ENCODE measurements at places on chromosomes 2 and 18.
A peak's percentile ranks its signal among the peaks of the same experiment; 100 is the strongest.

DNA sequence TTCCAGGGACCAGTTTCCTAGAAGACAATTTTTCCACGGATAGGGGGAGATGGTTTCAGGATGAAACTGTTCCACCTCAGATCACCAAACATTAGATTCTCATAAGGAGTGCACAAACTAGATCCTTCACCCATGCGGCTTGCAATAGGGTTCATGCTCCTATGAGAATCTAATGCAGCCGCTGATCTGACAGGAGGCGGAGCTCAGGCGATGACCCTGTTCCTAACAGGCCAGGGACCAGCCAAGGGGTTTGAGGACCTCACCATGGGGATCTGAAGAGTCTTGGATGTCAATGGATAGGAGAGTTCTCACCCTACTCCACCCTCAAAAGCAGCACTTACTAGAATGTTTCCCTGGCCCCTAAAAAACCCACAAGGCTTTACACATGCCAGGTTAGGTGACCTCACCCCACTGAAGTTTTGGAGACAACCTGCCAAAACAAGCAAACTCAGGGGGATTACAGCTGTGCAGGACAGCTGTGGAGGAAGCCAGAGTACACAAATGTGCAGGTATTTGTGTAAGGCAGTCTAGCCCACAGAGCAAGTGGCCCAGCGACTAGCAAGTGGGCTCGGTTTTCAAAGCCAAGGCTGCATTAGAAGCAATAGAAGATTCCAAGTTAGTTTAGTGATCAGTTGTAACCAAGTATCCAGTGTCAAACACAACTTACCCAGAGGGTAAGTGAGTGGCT lies 3.9 kb downstream of the EVA1A start:
- no peak for DNase-seq

DNA sequence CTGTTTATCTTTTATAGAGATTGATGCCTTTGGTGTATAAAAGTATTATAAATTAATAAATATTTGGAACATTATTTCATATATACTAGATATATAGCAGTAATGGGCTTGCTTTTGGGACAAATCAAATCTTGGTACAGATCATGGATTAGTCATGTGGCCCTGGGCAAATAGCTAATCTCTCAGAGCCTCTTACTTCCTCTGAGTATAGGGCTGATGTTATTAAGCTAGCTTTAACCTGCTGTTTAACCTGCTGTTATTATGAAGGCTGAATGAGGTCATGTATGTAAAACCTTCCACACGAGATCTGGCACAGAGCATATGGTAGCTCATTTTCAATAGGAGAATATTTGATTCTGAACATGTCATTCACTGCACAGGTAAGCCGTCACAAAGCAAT lies 5.7 kb downstream of the ITGB6 start:
- no peak for DNase-seq

GRCh38 chr2:86617153-86617552 lies 6.5 kb downstream of the RNF103 start:
- DNase-seq = no peak

DNA sequence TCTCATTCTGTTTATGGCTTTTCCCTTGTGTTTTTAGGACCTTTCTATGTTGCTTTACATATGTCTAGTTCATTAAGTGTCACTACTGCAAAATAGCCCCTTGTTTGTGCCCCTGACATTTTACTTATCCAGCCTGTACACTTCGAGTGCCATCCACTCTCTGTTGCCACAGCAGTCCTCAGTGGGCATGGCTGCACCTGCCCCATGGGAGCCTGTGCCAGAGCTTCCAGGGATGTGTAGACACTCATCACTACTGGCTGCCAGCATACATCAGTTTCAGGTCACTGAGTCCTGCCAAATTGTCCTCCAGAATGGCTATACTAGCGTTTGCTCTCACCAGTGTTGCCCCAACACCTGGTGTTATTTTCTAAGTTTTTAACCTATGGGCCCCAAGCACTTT lies 80.4 kb downstream of the ARMC9 start:
- DNase-seq = no peak

GRCh38 chr2:136248242-136248641 lies 130.3 kb upstream of the CXCR4 start:
- no peak for DNase-seq

DNA sequence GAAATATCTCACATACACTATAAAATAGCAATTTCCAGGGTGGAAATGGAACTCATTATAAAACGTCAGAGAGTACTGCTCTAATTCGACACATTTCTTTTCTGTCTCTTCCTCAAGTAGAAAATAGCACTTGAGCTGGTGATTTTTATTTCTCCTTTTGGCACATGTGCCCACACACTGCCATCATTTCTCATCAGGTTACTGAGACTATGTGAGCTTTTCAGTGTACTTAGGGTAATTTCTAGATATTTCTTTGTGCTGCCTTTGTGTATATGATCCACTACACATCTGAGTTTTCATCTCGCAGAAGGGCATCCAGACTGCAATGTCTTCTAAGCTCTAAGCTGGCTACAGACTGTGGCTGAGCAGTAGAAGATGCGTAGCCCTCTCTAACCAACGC lies 62.1 kb upstream of the PGAP1 start:
- no peak for DNase-seq

GRCh38 chr18:36155851-36156757 lies 26.4 kb downstream of the ELP2 start:
- no peak for DNase-seq

GRCh38 chr2:59308108-59308507 lies 1067.0 kb upstream of the FANCL start:
- DNase-seq = no peak

- peak; percentile 14 for DNase-seq
Observed at GRCh38 chr18:5475267-5475666, 68.5 kb downstream of the EPB41L3 start.

DNA sequence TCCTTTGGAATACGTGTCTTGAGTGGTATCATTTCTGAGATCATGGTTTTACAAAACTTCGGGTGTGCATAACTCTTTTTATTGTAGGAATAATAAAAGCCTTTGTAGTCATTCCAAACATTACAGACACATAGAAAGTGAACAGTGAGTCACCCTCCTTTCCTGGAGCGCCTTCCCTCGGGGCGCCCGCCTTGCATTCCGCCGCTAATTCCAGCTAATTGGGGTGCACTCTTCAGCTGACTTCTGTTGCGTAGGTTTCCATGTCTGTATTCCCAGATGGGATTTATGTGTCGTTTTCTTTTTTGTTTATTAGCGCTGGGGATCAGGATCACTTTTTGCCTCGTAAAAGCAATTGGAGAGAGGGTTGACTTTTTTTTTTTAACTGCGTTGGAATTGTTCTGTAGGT lies 18.7 kb downstream of the SH3BP4 start:
- DNase-seq = no peak

- no peak for DNase-seq
Observed at GRCh38 chr2:214533541-214533940, 122.7 kb downstream of the VWC2L start.

- DNase-seq = no peak
Observed at GRCh38 chr2:197264332-197264731, 46.2 kb downstream of the ANKRD44 start.

- DNase-seq = peak; percentile 59
Observed at GRCh38 chr2:102226612-102227391, 40.0 kb downstream of the IL1RL2 start.

- no peak for DNase-seq
Observed at GRCh38 chr2:70509565-70509964, 44.1 kb downstream of the TGFA start.

GRCh38 chr2:3646446-3646845 lies 11.6 kb upstream of the ALLC start:
- DNase-seq = no peak

DNA sequence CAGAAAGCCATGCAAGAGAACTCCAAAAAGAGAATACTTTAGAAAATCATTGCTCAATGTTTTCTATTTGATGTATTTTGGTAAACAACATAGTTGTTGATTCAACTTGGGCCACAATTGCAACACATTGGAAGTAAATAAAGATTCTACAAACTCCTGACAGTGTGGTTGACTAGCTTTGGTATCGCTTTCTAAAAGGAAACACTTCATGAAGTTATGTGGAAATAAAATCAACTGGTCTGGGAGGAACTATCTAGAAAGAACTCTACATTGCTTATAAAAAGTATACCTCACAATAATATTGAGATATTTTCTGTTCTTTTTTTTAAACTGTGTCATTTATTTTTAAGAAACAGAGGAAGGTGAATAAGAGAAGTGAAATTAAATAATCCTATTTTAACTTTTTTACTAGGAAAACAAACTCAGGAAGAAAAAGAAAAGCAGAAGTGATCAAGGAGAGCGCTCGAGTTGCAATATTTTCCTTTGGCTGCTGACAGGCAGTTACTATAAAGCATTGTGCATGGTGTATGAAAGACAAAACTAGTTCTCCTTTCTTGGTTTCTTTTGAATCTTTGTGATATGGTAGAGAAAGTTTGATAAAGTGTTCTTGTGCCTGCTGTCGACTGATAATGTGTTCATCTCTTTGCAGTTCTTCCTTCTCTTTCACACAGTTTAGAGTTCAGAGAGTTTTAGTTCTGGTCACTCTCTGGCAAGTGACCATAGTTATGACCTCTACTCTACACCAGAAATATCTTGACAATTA lies 3.0 kb downstream of the DHRS9 start:
- DNase-seq = no peak

DNA sequence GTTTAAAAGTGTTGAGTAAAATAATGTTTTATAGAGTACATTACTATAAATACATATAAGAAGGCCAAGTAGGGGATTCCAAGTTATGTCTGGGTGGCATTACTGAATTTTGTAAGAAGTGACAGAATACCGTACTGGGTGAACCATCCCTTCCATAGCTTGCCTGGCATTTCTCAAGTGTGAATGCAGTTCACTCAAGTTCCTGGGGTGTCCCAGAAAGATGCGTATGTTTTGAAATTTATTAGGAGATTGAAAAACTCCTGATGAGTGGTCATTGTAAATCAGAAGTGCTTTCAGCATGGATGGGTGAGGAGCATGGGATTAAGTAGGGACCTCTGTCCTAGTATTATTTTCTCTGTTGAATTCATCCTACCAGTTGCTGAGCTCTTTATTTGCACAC lies 103.2 kb downstream of the VAPA start:
- DNase-seq = no peak

- no peak for DNase-seq
Observed at GRCh38 chr18:24535527-24536295, 75.3 kb downstream of the HRH4 start.

DNA sequence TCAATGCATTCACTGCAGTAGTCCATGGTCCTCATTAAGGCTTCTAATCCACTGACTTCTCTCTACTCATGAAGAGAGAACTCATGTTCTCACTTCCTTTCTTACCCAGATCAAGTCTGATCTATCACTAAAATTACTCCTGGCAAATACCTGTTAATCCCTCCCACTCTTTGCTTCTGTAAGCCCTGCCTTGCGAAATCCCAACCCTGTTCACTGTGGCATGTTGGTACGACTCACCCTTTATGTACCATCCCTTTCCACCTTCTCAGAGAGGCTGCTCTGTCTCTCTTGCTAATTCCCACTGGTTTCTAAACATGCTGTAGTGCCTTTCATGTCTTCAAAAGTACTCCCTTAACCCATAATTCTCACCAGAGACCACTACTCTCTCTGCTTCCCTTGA lies 272.2 kb upstream of the ACVR2A start:
- DNase-seq = no peak

GRCh38 chr2:144548532-144549191 lies 28.7 kb upstream of the ZEB2 start:
- no peak for DNase-seq

- peak; percentile 85 for DNase-seq
Observed at GRCh38 chr18:36296650-36297416, 680 bp upstream of the FHOD3 start.

GRCh38 chr2:120589771-120590608 lies 145.7 kb upstream of the GLI2 start:
- no peak for DNase-seq

DNA sequence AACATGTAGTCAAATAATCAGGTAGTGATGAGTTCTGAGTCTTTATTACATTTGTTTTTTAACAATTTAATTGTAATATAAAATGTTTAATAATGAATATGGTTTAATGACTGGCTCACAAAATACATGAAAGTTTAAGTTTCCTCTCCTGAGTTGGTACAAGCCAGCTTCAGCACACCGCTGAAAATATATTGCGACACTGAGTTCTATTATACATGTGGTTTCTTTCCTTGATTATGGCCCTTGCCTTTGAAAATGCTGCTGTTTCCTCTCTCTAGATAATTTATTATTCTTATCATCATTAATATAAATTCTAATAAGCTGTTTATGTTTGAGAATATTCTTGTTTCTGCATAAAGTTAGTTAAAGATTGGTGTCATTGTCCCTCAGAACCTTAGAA lies 249.3 kb downstream of the PARD3B start:
- no peak for DNase-seq

DNA sequence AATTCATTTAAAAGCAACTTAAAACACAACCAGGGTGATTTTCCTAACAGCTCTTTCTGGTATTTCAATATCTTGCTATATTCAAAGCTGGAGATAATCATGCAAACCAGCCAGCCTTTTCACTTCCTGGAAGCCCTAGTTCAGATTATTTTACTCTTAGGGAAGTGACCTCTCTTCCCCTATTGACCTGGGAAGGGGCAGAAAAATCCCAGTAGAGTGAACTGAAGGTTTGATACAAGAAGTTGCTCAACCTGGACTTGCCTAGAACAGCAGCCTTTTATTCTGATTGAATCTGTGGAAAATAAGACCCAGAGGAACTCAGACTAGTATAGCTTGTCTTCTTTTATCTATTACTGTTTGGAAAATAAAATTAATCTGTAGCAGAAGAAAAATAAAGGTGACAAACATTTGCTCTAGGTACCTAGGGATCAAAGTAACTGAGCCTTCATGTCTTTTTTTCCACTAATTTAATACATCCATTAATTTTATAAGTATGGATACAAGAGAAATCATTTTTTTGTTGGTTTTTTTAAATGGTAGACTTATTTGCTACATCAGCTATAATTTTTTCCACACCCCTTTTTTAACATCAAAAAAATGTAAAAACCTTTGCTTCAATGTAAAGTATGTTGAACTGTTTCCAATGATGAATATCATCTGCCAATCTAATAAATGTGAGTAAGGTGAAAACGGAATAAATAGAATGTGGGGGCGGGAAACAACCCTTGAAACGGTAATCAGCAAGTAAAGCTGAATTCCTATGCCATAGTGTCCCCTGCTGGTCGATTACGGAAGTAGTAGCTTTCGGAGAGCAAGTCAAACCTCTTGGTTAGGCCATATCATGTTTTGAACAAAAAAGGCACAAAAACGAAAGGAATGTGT lies 629.9 kb downstream of the NRXN1 start:
- DNase-seq = peak; percentile 85

- DNase-seq = no peak
Observed at GRCh38 chr18:76130845-76131244, 364.2 kb downstream of the ZNF516 start.

- no peak for DNase-seq
Observed at GRCh38 chr2:187527262-187527661, 27.0 kb downstream of the TFPI start.

DNA sequence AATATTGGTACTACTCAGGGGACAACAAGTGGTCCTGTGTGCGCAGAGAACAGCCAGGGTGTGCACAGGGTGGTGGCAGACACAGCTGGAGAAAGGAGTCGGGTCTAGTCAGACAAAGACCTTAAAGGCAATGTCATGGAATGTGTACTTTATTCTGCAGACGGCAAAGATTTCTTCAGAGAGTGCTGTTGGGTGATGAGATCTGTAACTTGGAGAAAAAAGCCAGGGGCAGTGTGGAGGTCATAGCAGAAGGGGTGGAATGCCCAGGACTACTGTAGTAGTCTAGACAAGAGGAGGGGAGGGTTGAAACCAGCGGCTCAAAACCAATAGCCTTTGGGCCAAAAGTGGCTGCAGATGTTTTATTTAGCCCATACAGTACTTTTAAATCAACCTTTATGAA lies 121.3 kb upstream of the ZFP36L2 start:
- DNase-seq = no peak

- DNase-seq = no peak
Observed at GRCh38 chr2:42929546-42930024, 137.2 kb upstream of the HAAO start.

Data from head of caudate nucleus (tissue), 42 donors.